Heart left ventricle (tissue), 16 donors: ENCODE measurements at places on chromosomes 13 and 19. TPM values are rescaled to one million over a fixed set of nuclear protein-coding genes. Genes with fewer than 3 reads are reported as not detected.

DNA sequence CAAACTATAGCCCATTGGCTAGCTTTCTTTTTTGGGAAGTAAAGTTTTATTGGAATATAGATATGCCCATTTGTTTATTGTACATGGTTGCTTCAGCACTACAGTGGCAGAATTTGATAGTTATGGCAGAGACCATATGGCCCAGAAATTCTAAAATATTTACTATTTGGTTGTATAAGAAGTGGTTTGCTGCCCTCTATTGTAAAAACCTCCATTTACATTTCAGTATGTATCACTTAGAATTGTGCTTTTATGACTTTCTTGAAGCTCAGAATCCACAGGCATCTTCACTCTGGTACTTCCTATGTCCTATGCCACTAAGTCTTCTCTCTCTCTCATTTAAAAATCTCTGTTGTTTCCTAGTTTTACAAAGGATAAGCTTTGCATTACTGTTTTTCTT lies 37.7 kb downstream of the DLEU7 start:
- no peaks in the 10 kb centered on the region for H3K27me3 ChIP-seq
- no peaks in the 10 kb centered on the region for H3K36me3 ChIP-seq
- DNase-seq, result no peak
- H3K27ac ChIP-seq, result no peak overlapping the region
- peaks cover 4% of the 10 kb centered on the region for H3K4me1 ChIP-seq

The CEACAM4 gene
- total RNA-seq, result not detected

DNA sequence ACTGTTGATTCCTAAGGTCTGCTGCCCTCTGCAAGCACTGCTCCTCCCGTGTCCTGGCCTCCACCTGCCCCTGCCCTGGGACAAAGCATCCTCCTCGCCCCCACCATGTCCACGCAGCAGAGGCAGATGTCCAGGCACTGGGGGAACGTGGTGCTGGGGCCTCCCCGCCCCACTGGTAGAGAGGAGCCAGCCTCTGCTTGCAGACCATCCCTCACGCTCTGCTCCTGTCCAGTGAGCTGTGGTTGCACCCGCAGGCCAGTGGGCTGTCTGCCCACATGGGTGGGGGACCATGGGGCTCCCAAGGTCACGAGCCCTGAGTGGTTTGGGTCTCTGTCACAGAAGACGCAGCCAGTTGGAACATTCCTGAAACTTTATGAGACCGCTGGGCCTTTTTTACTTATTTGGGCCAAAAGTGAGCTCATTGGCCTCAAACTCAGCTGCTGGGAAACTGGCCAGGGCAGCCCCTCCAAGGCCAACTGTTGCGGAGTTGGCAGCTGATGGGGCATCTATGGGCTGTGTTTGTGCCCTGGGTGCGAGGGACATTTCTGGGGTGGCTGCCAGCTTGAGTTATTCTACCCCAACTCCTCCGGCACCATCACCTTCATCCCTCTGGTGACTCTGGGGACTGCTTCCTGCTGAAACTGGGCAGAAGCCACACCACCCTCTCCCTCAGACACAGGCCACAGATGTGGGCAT lies 64.8 kb upstream of the F7 start:
- no peaks in the 10 kb centered on the region for H3K27me3 ChIP-seq
- DNase-seq, result no peak
- H3K36me3 ChIP-seq, result peaks cover under 1% of the 10 kb centered on the region
- peaks cover 9% of the 10 kb centered on the region for H3K4me1 ChIP-seq
- no peak overlapping the region for H3K4me3 ChIP-seq
- H3K27ac ChIP-seq, result no peak overlapping the region

- H3K4me1 ChIP-seq, result peaks cover 9% of the 10 kb centered on the region
- DNase-seq, result no peak
- no peaks in the 10 kb centered on the region for H3K27me3 ChIP-seq
- H3K27ac ChIP-seq, result no peak overlapping the region
These were observed 114.1 kb downstream of the DACH1 start for GRCh38 chr13:71752775-71753513.

DNA sequence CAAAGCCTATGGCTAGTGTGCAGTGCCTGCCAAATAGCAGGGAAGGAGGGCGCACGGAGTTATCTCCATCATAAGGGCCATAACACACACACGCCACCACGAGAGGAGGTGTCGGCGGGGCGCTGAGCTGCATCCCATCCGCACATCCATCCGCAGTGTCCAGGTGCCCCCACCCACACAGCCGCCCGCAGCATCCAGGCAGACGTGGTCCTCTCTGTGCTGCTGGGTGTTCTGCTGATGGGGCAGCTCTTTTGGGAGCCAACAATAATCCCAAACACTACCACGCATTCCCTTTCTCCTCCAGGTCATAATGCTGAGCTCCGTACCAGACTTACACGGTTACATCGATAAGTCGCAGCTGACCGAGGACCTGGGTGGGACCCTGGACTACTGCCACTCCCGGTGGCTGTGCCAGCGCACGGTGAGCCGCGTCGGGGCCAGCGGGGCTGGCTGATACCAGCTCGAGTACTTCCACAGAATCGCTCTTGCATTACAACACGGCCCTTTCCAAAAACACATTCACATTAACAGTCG lies 41.5 kb upstream of the F7 start:
- H3K4me1 ChIP-seq, result no peaks in the 10 kb centered on the region
- no peaks in the 10 kb centered on the region for H3K27me3 ChIP-seq
- DNase-seq, result peak; percentile 47
- no peaks in the 10 kb centered on the region for H3K36me3 ChIP-seq
- no peak overlapping the region for H3K4me3 ChIP-seq

DNA sequence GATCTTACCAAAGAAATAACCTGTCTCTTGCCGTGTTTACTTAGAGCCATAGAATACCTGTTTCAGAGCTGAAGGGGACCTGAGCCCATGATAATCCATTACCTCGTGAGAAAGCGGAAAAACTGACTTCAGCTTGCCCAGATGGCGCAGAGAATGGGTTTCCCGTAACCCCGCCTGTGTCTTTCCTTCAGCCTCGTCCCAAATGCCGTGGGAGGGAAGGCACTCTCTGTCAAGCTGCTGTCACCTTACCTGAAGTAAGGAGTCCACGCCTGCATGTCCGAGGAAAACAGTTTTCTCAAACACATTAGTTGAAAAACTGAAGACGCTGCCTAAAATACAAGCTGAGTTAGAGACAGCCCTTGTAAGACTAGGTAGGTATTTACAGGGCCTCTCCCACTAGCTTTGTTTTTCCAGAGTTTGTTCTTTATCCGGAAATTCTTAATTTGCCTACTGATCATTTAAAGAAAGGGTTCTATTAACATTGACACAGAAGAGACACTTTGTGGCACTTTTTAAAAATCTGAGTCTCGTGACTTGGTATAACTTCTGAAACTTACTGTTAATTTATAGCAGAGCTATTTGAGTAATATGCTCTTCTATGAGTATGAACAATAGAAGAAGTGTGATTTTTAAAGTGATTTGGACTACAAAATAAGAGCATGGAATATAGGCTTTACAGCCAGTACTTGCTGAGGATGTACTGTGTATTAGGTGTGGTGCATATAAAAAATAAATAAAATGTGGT lies 1.3 kb upstream of the INTS6 start:
- no peaks in the 10 kb centered on the region for H3K36me3 ChIP-seq
- peak overlapping the region; percentile 97 for H3K27ac ChIP-seq
- peak; percentile 30 for DNase-seq
- H3K4me3 ChIP-seq, result peak overlapping the region; percentile 64
- no peaks in the 10 kb centered on the region for H3K27me3 ChIP-seq

The ZNF581 gene
- 12.7 TPM for total RNA-seq

The ATP8B3 gene
- 1.6 TPM for total RNA-seq

DNA sequence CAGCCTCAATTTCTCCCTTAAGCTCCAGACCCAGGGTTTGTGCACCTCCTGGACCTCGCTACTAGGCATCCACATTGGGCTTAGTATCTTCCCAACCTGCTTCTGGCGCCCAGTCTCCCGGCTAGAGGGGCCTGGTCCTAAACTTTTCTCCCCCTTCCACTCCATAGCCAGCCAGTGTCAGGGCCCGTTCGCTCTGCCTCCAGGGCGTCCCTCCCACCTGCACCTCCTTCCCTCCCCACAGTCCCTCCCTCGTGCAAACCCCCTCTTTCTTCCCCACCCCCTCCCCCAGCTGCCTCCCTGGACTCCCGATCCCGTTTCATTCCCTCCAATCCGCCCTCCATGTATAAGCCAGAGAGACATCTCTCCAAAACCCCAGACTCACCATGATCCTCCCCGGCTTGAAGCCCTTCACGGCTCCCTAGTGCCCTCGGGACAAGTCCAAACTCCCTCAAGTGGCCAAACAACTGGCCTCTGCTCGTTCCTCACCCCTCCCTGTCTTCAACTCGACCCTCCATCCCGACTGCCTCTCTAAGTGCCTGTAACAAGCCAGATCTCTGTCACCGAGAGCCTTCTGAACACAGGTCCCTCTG lies 997 bp upstream of the SAMD4B start:
- peak; percentile 43 for DNase-seq
- peak overlapping the region; percentile 91 for H3K27ac ChIP-seq
- H3K36me3 ChIP-seq, result peaks cover under 1% of the 10 kb centered on the region
- H3K27me3 ChIP-seq, result no peaks in the 10 kb centered on the region
- H3K4me1 ChIP-seq, result peaks cover 41% of the 10 kb centered on the region
